Right renal pelvis (tissue), 4 donors: ENCODE measurements at places on chromosomes 12 and 14.

GRCh38 chr12:119780786-119781434 lies 96.2 kb downstream of the CIT start:
- peak; percentile 30 for DNase-seq

- DNase-seq, result no peak
Observed at GRCh38 chr14:65231286-65231980, 129.1 kb upstream of the MAX start.

DNA sequence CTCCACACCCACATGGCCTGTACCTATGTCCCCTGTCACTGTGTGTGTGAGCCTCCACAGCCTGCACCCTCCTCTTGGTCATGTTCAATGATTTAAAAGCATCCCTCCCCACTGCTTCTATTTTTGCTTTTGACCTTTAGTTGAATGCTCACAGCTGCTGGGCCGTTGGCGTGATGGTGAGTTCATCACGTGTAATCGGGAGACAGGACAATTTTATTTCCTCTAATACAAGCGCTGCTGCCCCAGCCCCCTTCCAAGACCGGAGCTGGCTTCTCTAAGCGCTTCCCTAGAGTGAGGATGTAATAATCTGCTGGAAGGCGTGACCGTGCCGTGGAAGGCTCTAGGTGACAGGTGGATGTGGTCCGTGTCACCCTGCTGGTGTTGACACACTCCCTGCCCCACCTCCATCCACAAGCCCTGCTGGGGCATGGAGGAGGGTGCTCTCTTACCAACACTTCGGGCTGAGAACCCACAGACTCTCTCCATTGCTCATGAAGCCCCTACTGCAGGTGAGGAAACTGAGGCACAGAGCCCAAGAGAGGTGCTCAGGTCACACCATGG lies 25.4 kb downstream of the CCDC85C start:
- no peak for DNase-seq

DNA sequence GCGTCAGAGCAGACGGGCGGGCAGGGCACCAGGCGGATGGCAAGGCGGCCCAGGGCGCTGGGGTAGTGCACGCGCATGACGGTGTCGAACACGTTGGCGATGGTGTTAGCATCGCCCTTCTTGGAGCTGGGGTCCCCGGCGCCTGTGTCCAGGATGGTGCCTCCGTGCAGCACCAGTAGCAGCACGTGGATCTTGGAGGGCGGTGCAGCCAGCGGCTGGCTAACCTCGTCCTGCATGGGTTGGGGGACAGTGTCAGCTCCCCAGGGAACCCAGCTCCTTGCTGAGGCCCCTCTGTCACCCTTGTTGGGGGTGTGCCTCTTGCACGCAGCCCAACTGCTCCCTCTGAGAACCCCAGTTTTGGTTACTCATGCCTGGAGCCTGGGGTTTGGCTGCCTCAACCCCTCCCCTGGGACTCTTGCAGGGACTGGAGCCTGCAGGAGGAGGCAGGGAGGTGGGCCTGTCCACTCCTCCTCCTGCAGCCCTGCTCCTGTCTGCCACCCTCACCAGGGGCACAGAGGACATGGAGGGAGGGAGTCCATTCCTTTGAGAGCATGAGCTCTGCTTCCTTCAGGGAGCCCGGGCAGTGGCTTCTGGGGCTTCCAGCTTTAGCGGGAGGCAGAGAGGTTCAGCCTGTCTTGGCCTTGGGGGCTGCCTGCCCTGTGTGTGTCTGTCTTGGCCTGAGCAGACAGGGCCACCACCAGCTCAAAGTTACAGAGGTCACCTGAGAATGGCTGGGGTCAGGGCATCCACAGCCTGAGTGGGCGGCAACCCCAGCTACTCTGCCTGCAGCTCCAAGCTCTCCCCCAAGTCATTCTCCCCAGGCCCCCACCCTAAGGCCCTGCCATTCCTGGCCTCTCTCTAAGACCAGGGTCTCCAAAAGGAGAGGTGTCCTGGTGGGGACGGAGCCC lies 17.1 kb downstream of the ARL6IP4 start:
- no peak for DNase-seq
